ENCODE measurements at places on chromosomes 1 and 21. TPM values are rescaled to one million over a fixed set of nuclear protein-coding genes. Genes with fewer than 3 reads are reported as not detected.

GRCh38 chr1:246040200-246040890 is 466.7 kb downstream of the SMYD3 start:
- no peak for DNase-seq

GRCh38 chr1:108877348-108878159 is 769 bp downstream of the GPSM2 start:
- DNase-seq = no peak

GRCh38 chr1:202645097-202645476 is 65.2 kb downstream of the SYT2 start:
- DNase-seq = no peak

F3 gene
- 18.8 TPM for total RNA-seq

All from right cardiac atrium (tissue), 5 donors.